ENCODE measurements at places on chromosomes 1 and 21.

DNA sequence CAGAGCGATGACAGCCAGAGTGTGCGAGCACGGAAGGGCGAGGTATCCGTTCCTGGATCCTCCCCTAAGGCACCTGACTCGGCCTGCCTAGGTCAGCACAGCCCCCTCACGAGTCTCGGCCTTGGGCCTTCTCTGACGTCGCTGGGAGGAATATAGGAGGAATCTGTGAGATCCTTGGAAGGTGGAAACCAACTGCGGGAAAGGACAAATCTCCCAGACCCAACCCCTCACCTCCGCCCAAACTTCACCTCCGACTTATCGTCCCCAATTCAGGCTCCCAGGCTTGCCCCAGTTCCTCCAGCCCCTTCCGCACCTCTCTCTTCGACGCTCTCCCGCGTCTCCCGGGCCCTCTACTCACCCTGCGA, 494 bp downstream of the APH1A start:
- no peak for DNase-seq

DNA sequence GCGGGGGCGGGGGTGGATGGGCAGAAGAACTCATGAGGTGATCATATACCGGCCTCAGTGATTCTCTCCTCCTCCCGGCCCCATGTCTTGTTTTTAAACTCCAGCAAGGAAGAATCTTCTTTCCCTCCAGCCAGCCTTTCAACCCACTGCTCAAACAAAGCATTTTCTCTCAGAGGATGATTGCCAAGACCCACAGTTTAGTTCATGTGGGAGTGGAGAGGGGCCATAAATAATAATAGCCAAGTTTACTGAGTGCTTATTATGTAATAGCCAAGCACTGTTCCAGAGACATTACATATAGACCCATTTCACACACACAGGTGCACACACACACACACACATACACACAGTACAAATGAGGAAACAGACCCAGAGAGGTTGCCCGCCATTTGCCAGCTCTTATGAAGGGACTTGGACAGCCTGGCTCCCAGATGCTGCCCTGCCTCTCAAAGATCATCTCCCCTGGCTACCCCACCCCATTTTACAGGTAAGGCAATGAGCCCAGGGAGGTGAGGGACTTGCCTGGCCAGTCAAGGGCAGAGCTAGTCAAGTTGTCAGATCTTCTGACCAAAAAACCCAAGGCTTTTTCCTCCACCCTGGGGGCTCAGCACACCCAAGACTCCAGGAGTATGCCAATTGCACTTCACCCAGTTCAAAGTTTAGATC, 18.0 kb upstream of the BCAR3 start:
- no peak for DNase-seq

GRCh38 chr1:181783208-181783607, 278.3 kb downstream of the ZNF648 start:
- no peak for DNase-seq

DNA sequence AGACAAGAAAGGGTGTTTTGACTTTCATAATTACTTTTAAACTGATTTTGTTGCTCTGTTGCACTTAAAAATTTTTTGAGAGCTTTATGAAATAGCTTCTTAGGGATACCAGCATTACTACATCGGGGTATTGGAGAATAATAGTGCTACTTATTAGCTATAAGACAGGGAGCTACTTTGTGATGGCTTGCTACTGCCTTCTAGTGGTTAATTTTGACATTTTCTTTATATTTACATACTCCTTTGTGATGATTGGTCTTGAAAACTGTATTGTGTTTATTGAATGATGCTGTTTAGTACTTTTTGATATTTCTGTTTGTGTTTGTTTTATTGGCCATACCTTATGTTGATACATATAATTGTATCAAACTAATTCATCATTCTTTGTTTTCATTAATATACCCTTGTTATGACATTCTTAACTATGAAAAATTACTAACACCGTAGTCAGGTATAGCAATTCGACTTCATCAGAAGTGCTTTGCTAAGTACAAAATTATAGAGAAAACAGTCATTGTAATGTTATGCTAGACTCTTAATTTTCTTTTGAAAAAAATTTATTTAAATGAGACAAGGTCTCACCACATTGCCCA, 85.5 kb downstream of the CLIC4 start:
- no peak for DNase-seq

DNA sequence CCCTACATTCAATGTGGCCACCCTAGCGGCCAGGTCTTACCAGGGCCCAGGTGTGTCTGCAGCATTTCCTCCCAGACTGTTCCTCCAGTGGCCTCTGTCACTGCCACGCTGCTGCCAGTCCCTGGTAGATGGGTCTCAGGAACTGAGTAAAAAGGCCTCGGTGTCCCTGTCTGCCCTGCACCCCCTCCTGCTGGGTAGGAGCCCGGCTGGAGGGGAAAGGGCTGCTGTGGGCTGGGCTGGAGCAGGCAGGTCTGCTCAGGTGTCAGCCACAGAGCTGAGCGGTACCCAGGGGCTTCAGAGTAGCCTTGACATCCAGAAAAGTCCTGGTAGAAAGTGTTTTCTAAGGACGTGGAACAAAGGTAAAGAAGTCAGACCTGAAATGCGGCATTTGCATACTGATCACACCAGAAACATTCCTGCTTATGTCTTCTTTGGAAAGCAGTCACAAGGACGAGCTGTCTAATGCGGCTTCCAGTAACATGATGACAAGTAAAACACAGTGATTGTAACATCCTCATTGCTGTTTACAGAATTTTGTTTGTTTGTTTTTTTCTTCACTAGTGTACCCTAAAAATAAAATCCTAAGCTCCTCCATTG, 32.6 kb downstream of the SEC16B start:
- no peak for DNase-seq
